ENCODE measurements at places on chromosomes 6 and 20.

DNA sequence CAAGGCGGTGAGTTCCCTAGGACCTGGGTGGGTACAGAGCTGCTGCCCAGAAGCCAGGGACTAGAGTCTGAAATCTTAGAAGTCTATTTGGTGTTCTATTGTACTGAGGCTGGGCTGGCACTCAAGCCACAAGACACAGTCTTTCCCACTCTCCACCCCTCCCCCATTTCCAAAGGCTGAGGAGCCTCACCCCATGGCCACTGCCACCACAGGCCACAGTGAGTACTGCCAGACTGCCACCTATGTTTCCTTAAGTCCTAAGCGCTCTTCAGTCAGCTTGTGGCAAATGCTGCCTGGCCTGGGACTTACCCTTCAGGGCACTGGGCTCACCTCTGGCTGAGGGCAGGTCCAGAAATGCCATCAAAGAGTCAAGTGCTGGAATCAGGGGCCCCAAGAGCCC lies 469.3 kb downstream of the HAO1 start:
- DNase-seq = no peak

GRCh38 chr6:138769102-138769676 lies 4.4 kb upstream of the CCDC28A start:
- DNase-seq = no peak

DNA sequence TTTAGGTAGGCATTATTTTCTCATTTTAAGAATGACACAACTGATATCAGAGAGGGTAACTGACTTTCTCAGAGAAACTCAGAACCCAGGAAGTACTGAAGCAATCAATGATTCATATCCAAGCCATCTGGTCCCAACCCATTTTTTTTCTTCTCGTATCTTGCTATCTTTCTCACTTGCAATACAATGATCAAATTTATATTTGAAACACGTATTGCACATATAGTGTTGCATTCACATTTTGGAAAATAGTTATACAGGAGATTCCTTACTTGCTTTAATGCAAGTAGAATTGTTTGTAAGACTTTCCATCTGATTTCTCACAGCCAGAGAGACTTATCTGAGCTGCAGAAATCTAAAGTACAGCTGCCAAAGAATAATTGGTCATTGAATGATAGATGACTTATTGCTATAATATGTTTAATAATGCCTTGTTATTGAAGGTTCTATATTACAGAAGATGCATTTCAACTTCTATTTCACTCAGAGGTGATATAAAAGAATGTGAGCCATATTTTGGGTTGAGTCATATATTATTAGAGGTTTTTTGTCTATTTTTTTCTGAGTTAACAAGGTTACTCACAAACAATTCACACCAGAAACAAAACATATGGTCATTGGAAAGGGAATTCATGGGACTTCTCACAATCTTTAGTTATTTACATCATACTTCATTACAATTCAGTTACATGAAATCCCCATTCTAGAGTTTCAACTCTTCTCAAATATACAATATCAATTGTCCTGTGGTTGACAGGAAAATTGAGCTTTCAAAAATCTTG lies 337.5 kb upstream of the CITED2 start:
- no peak for DNase-seq

GRCh38 chr6:119742188-119742803 lies 392.7 kb upstream of the MAN1A1 start:
- DNase-seq = peak; percentile 45

- no peak for DNase-seq
Observed at GRCh38 chr6:90484903-90485302, 102.0 kb downstream of the MAP3K7 start.

GRCh38 chr6:11413117-11413687 lies 124.3 kb upstream of the TMEM170B start:
- DNase-seq = no peak

- DNase-seq = peak; percentile 39
Observed at GRCh38 chr6:149862922-149863697, 1.0 kb downstream of the LRP11 start.

DNA sequence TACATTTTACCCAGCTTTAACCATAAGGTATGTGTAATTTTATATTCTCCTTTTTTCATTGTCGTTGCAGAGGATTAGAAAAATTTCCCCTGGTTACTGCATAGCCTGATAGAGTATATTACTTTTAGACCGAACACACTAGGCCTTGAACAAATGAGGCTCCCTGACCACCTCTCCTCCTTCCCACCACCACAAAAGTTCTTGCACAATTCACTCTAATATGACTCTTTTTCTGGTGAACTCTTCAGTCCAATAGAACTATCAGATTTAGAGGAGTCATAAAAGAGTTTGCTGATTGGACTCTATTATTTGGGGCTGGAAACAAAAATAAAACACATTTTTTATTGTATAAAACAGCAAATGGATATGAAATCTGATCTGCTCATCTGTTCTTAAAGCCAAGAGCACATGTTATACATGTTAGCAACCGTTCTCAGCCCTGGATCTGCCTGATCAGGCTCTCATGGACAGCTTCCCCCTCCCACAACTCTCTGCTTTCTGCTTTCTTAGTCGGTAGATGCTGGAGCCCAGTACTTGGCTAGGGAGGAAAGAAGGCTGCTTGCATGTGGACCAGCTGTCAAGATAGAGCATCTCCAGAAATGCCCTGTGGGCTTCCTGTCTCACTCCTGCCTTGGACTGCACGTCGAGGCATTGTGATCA lies 83.5 kb downstream of the CD164 start:
- no peak for DNase-seq

DNA sequence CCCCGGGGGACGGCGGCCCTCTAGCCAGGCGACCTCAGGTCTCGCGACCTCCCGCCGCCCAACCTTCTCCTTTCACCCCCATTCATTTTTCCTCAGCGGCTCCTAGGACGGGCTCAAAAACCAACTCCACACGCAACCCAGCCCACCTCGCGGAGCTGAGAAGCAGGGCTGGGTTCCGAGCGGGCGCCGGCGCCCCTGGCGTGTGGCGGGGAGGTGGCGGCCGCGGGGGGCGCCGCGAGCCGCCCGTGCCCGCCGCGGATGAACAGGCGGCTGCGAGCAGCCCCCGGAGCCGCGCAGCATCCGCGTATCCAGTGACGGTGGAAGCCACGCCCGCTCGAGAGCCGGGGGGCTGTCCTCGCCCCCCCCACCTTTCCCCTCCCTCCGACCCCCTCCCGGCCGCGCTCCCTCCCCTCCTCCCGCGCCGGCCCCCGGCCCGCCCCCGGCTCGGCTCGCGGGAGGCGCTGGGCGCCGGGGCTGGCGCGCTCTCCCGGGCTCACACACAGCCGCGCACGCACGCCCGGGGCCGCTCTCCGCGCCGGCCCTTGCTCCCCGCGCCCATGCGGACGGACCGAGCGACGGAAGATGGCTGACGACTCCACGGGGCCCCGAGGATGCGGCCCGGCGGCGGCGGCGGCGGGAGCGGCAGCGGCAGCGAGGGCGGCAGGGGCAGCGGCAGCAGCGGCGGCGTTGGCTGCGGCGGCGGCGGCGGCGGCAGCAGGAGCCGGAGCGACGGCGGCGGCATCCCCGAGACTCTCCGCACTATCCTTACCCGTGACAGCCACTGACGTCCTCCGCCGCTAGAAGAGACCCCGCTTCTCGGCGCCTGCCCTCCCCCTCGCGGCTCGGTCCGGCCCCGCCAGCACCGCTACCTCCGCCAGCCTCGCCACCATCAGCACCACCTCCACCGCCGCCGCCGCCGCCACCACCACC lies at the start of gene SOBP:
Gene SOBP, plus strand, starts transcription at position 482 of the 930 bp plus-strand sequence. CDS start 500 bp downstream, outside the sequence.
- DNase-seq = peak; percentile 32

GRCh38 chr20:47652301-47652700 lies 133.0 kb downstream of the SULF2 start:
- no peak for DNase-seq

- DNase-seq = no peak
Observed at GRCh38 chr6:4405621-4406212, 270.3 kb upstream of the ECI2 start.
